ENCODE measurements at places on chromosomes 7 and 10. TPM values are rescaled to one million over a fixed set of nuclear protein-coding genes. Genes with fewer than 3 reads are reported as not detected.
A peak's percentile ranks its signal among the peaks of the same experiment; 100 is the strongest.

Gene HOXA11
- total RNA-seq = not detected

DNA sequence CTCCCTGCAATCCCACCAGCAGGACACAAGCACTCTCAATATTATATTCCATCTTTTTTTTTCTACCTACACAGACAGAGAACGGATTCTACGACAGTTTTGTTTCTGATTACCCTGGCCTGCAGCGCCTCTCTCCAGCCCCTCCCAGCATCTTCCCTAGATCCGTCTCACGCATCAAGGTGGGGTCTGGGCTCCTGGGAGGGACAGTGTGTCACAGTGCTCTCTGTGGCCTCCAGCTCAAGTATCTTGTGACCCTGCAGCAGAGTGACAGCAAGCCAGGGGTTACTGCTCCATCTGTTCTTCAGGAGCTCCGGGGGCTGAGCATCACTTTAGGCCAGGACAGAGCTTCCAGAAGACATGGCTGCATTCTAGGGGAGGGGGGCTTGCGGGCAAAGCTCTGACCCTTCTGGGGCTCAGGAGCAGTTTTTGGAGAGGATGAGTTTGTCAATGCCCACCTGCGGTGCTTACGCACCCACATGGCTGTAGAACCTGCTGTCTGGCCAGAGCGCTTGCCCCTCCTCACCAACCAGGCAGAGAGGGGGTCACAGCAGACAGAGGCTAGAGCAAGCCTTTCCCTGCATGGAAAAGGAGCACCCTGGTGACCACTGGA is 22.6 kb downstream of the MYO1G start:
- DNase-seq = no peak

DNA sequence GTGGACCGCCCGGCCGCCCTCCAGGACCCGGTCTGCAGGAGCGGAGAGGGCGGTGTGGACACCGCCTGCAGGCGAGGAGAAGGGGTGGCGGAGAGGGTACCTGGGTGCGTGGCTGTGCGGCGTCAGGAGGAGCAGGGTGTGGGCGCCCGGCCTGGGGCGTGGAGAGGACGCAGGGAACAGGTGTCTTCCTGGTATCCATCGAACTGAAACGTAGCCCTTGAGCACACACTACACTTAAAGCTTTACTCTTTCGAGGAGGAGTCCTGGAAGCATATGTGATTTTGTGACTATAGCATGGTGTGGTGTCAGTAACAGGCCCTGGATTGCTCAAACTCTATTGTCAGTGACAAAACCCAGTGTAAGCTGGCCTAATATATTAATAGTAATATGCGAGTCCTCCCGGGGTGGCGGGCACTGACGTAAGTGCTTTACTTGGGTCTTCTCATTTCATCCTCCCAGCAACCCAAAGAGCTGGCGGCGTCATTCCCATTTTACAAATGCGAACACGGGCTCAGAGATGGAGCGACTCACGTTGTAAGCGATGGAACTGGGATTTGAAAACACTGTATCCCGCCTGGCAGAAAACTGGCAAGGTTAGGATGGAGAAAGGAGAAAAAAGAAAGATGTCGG is 508 bp upstream of the TECPR1 start:
- peak; percentile 20 for DNase-seq

GRCh38 chr10:68346774-68347173 is 14.0 kb upstream of the PBLD start:
- no peak for DNase-seq

- DNase-seq = no peak
These were observed 1.7 kb downstream of the URGCP start for GRCh38 chr7:43904533-43905208.

Measured in thyroid gland (tissue), 4 donors.